IMR-90 (cell line): ENCODE measurements at places on chromosomes 4 and X. TPM values are rescaled to one million over a fixed set of nuclear protein-coding genes. Genes with fewer than 3 reads are reported as not detected.

DNA sequence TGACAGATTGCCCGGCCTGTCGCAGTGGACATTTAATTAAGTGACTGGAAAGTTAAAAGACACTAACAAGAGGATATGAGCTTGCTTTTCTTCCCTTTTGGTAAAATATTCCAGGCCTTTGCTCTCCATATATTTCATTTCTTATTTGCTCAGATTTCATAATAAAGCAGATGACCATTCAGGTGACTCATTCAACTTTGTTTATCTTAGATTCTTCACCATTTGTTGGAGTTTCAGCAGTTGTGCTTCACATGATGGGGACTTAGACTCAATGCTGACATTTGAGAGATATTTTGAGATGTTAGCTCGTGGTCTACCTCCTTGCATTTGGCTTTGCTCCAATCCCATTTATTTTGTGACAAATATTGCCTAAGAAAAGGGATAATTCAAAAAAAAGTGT is 312.2 kb downstream of the ARHGAP24 start:
- peak; percentile 93 for DNase-seq

- DNase-seq: no peak
Observed at GRCh38 chr4:183624548-183624947, 34.4 kb downstream of the RWDD4 start.

GRCh38 chr4:55553441-55554201 is 6.9 kb upstream of the CLOCK start:
- no peak for DNase-seq

- no peak for DNase-seq
Observed at GRCh38 chrX:138011468-138011867, 445.5 kb downstream of the ZIC3 start.

DNA sequence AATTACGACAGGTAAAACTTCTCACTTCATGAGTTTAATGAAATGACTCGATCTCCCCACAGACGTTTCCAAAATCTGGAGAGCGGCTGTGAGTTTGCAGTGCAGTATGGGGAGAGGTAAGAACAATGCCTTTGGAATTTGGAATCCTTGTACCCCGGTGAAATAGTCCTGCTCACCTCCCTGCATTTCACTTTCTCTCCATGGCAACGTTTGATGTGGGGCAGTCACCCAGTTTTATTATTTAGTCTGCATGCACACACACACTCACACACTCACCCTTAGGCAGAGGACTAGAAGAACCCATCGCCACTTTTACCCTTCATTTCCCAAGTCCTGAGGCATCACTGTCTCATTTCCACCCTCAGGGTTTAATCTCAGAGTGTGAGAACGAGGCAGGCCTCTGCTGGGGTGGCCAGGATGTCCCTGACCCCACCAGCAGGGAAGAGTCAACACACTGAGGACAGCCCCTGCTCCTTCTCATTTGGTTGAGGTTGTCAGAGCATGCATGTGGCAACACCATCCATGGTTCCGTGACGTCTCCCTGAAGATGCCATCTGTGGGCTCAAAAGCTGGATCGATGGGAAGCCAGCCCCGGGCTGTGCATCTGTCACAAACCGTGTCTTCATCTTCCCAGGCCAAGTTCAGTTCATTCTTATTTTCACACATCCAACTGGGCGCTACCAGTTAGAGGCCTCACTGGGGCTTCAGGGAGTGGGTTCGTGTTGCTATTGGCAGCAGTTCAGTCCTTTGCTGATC is 119.8 kb upstream of the TRIM2 start:
- no peak for DNase-seq

- no peak for DNase-seq
Observed at GRCh38 chr4:182351485-182351884, 108.3 kb downstream of the TENM3 start.

- no peak for DNase-seq
Observed at GRCh38 chr4:3291969-3292570, 751 bp upstream of the RGS12 start.

DNA sequence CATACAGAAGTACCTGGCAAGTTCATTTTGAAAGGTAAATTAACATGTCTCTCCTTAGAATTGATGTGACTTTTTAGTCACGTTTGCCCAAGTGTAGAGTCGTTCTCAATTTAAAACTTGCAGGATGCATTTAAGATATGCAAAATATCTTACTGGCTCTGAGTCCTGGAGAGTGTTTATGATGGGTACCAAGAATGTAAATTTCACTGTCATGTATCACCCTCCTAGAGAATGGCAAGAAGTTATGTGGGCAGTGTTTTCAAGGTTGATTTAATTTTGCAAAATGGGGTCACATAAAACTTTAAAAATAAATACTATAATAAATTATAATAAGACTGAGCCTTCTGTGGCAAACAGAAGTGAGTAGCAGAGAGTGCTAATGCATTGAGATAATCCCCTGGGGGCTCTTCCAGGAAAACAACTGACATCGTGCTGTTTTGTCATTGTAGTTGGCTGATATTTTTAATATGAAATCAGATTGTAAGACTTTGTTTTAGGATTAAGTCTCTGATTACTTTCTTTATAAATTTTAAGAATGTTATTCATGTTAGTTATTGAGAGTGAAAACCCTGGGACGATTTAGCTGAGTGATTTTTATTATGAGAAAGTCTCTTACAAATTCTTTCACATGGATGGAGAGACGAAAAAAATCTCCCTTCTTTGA is 103.0 kb downstream of the AFF1 start:
- no peak for DNase-seq

Gene LGI2
- total RNA-seq: not detected in 2 replicates

Gene ITGB1BP2
- 1.7 and 3.0 TPM in 2 replicates for total RNA-seq

Gene KCND1
- 0.28 and 0.36 TPM in 2 replicates for total RNA-seq

Gene ZAR1
- not detected in 2 replicates for total RNA-seq
